ENCODE measurements at places on chromosomes 1 and 21.

DNA sequence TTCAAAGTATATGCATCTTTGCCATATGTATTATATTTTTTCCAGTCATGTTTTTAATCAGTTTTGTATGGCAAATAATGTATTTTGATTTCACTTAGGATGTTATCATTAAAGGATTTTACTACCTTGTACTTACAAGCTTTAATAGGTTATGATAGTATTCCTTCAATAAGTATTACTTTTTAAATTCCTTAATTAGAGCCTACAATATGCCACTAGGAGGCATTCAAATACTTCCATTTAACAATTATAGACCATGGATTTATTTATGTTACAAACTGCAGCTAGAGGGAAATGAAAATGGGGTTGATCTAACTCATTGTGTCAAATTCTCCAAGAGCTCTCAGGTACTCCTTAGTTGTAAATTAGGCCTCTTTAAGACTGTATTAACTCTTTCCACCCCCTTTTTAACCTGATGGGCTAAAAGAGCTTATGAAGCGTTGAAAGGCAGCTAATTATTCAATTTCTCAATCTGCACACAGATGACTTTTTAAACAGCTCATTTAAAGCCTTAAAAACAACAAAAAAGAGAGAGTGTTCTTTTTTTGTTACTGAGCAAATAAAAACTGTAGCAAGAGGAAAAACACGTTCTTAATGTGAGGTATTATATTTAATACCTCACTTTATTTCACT is 156.2 kb downstream of the DENND1B start:
- DNase-seq = no peak

DNA sequence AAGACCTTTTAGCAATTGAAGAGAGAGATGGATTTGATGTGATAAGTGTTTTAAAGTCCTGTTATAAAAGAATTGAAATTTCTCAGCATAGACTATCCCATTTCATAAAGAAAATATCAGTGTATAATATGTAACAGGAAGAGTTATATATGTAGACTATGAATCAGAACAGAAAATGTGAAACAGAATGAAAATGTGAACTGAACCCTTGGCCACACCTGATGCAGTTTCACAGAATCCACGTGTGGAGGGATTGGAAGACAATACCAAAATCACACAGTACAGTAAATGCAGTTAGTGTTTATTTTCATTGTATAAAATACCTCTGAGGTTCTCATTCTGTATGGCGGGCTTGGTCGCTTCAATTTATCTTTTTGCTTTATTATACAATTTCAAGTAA is 9.9 kb upstream of the SLAMF1 start:
- DNase-seq = no peak

GRCh38 chr1:155978973-155979429 is 654 bp upstream of the ARHGEF2 start:
- DNase-seq = no peak

DNA sequence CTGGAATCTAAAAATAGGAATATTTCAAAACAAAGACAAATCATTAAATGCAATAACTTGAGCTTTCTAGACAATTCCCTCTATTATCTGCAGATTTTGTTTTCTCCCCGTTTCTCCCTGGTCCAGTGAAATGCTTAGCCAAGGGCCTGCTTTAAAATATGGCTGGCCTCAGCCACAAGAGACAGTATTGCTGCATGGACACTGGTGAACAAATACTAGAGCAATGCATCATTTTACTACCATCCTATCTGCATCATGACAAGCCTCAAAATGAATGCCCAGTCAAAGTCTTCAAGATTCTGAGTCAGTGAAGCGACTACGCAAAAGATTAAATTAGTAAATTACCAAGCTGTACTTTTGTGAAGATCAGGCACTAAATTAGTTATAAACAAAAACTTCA is 80.5 kb downstream of the ENAH start:
- no peak for DNase-seq

DNA sequence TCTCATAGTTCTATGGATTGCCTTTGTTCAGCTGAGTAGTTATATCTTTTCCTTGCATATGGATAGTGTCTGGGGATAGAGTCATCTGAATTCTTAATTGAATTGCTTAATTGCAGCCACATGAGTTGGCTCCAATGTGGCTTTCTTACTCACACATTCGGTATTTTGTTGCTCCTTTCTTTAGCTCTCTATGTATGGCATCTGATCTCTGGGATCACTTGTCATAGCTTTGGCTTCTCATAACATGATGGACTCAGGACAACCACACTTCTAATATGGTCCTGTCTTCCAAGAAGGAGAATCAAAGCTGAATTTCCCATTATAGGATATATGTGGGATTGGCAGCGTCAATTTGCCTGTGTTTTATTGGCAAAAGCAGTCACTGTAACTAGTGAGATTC is 716.2 kb downstream of the NCAM2 start:
- no peak for DNase-seq

DNA sequence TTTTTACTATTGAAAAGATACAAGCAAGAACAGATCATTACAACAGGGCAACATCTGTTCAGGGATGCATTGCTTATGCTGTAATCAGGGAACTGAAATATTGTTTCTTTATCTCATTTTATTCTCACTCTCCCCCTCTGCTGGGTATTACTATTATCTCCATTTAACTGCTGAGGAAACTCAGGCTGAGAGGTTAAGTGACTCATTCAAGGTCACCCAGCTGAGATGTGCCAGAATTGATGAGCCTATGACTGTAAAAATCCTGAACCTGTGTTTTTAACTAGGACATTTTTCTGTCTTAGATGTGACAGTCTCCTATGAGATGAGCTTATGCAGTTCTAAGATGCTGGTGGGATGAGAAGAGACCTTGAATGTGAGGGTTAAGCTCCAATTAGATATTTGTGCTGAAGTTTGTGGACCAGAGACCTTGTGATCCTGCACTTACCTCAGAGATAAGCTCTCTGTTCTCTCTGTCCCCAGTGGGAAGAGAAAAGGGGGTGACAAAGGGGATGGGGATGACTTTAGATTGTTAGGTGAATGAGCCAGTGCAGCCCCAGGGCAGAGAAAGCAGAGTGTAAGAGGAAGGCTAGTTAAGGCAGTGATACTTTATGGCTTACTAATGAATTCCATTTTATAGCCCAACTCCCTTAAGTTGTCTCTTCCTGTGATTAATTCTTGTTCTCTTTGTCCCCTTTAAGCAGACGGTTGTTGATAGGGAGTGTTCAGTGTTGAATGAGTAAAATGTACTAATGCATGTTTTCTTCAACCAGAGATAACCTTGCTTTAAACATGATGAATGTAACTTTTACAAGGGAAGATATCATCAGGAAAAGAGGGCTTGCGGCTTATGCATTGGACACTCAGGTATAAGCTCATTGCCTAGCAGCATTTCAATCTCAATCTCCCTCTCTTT is 111.4 kb downstream of the HLX start:
- DNase-seq = no peak

- DNase-seq = no peak
Observed at GRCh38 chr1:204194771-204195170, 1.5 kb downstream of the KISS1 start.

DNA sequence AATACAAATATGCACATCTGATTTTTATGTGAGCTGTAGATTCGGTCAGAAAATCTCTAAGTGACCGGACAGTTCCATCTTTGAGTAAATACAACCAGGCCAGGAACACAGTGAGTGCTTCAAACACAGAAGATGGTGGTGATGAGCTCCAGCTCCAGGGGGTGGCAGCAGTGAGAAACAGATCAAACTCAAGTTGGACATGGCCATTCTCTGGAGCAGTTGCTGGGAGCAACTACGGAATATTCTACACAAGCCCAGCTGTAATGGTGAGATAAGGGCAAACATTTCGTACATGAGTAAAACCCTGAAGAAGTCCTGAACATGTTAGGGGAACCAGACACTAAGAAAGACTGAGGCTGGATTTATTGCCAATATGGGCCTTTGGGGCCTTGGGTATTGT is 100.7 kb downstream of the BARHL2 start:
- DNase-seq = no peak

DNA sequence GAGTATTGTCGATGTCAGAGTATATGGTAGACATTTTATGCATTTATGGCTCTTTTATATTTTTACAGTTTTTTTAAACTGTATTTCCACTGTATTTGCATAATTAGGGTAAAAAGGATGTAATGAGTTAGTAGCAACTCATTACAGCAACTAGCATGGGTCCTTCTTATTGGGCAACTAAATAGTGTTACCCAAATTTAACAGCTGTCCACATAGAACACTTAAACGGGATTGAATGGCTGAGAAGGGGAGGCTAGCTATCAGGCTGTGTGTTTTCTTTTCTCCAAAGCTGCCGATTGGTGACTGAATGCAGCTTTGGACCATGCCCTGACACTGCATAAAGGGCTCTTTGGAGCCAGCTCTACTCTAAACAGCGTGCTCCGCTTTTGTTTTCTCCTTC is 75.4 kb downstream of the PTPRC start:
- no peak for DNase-seq

DNA sequence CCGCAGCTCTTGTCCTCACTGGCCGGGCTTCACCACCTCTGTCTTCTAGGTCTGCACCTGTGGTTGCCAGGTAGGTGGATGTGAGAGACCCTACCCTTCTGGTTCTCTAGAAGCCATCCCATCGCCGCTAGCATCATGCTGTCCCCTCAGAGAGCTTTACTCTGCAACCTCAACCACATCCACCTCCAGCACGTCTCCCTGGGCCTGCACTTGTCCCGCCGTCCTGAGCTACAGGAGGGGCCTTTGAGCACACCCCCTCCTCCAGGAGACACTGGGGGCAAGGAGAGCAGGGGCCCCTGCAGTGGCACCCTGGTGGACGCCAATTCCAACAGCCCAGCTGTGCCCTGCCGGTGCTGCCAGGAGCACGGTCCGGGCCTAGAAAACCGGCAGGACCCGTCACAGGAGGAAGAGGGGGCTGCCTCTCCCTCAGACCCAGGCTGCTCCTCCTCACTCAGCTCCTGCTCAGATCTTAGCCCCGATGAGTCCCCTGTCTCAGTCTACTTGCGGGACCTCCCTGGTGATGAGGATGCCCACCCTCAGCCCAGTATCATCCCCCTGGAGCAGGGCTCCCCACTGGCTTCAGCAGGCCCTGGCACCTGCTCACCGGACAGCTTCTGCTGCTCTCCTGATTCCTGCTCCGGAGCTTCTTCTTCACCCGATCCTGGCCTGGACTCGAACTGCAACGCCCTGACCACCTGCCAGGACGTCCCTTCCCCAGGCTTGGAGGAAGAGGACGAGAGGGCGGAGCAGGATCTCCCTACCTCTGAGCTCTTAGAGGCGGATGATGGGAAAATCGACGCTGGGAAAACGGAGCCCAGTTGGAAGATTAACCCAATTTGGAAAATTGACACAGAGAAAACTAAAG is 1.2 kb downstream of the RUSC1 start:
- no peak for DNase-seq

- DNase-seq = no peak
Observed at GRCh38 chr1:175906370-175906769, 163.0 kb upstream of the TNR start.

All from Ammon's horn (tissue), 1 donor.